Activated CD4-positive, alpha-beta T cell treated with anti-CD3 and anti-CD28 coated beads, Interleukin-2, Interleukin-6, amounts not matched to agents 100 ng/mL and 50 ng/mL, durations not matched to agents 16 hours and 8 hours (primary cell): ENCODE measurements at places on chromosomes 5 and 9.

DNA sequence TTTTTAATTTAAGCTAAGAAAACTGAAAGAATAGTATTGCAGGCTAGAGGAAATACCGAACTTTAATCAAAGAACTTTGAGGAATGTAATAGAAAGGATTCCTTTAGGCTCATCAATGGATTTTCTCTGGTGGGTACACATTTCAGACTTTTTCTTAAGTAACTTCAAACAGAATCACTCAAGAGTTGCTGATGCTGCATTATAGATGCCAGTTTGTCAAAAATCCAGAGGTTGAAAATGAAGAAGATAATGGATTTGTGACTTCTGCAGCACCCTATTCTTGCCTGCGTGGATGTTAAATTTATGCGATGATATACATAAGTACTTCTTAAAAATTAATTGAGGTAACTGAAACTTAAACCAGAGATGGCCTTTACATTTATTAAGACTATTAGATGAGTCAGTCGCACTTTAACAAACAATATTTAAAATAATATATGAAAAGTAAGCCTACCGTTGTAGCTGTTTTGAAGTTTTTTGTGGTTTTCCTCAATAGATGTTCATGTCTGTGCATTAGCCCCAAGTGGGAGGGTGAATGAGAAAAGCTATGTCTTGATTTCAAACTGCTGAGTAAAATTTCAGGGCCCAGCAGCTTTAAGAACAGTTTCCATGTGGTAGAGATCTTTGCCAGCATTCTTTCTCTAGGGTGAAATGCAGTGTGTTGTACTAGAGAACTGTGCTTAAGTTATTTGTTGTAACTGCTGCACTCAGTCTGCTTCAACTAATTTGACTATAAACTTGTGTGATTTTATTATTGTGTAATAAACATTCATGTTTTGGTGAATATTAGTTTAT, at the start of gene OGN:
Gene OGN (minus strand): TSS at position 537 of the 795 bp plus-strand sequence. CDS start 1,171 bp downstream, outside the sequence.
- no peak for DNase-seq

GRCh38 chr9:93588641-93589609, 12.5 kb downstream of the PHF2 start:
- DNase-seq = no peak

DNA sequence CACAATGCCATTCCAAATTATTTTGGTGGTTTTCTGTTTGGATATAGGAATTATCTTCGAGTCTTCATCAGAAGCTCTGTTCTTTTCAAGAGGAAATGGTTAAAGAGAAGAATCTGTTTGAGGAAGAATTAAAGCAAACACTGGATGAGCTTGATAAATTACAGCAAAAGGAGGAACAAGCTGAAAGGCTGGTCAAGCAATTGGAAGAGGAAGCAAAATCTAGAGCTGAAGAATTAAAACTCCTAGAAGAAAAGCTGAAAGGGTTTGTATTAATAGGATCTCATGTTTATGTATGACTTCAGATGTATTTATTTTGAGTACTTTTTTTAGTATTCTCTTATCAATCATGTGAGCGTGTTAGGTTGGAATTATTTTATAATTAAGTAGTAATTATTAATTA, 15.0 kb downstream of the HMMR start:
- DNase-seq = no peak

DNA sequence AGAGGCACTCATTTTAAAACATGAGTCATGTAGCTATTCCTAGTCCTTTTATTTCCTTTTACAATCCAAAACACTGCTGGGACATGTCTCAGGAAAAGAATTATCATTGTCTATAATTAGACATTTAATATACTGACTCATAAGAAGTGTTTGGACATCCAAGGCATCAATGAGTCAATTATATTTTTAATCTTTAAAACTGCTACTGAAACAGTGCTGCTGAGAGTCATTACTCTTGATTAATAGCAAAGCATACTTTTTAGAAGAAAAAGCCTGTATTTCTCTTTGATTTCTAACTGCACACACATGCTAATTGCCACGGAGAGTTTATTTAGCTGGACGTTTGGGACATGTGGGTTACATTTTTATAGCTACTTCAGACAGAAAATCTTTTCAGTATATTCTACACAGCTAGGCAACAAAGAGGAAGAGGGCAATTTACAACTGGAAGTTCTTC, 1249.0 kb upstream of the CDH18 start:
- no peak for DNase-seq

- DNase-seq = no peak
These were observed 30.3 kb upstream of the TEK start for GRCh38 chr9:27078685-27079084.

DNA sequence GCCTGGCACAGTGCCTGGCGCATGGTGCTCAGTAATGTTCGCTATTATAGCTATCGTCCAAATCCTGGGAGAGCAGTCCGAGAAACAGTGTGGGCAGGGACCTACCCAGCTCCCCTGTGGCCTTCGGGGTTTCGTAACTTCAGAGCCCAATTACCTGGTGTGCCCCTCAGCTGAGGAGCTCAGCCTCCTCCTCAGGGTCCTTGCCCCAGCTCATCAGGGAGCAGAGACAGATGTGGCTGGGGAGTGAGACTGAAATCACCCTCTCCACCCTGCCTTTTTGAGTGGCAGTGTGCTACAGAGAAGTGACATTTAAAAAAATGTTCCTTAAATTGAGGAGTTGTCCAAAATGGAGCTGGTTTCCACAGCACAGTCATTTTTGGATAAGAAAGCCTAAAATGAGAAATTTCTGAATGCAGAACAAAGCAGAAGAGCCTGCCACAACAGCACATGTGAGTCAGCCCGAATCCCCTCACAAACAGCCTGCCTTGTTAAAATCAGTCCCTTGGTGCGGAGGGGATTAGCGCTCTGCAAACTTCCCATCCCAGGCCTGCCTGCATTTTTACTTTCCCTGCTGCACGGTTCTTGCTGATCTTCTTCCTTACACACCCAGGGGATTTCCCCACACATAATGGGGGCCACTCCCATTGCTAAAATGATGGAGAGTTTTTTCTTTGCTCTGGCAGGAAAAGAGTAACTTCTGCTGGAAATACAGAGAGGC, 78.1 kb upstream of the PITX1 start:
- DNase-seq = no peak

DNA sequence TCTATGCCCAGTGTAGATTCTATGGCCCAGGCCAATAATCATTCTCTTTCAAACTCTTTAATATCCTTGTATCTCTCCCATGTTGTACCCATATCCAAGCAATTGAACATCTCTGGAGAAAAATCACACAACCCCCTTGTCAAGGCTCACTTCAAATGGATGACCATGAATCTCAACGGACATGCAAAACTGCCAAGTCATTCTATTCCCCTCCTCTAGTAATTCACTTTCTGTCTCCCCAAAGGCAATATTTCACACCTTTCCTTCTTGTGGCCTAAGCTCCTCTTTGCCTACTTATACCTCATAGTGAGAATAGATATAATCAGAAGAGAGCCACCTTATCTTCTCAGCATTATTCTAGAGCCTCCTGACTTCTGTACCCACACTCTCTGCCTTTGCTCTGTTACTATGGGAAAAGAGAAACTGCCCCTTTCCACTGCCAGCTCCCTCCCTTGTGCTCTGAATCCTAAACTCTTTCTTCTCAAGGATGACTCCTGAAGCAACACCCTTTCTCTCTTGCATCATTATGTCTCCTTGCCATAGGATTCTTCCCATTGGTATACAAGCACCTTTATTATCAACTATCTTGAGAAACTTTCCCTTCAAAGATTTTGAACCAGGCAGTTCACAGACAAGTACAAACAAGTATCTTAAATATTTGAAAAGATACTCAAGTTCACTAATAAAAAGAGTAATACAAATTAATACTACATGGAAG, 66.1 kb downstream of the RPS23 start:
- no peak for DNase-seq

DNA sequence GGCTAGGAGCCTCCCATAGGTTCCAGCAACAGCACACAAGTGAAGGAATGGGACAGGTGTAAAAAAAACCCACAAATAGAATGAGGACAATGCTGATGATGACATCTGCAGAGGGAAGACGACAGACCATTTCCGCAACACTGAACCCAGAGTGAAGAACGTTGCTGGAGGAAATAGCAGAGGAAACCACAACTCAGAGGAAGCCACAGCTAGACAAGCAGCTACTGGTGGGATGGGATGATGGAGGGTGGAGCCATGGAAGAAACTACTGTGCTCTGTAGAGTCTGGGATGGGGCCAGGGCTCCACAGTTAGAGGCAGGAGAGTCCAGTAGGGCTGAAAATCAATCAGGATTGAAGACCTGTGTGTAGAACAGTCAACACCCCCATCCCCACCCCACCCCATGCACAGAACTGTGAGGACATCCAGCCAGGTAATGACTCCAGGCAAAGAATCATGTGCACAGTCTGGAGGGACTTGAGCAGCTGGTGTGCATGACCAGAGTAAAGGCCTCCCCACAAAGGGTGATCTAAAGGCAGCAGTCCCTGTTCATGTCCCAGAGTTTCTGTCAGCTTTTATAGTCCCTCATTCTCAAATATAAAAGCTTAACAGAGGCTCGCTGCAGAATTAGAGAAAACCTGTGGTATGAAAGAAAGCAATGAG, 65.2 kb upstream of the SPIN1 start:
- peak; percentile 87 for DNase-seq

DNA sequence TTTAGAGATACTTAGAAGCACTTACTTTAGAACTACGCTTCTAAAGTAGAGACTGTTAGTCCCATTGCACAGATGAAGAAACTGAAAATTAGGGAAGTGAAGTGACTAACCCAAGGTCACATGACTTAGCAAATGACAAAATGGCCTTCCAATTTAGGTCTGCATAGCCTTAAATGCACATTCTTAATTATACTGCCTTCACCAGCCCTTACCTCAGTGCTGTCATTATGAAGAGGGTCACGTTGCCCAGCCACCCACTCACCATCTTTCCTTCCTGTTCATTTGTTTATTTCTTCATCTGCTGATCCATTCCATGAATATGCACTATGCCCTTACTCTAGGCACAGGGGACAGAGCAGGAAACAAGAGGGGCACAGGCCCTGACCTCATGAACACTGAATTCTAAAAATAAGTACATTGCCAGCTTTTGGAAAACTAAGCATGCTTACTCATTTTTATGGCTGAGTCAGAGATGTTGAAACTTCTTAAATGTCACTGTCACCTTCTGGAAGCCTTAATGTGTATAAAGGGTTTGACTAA, 8.6 kb downstream of the HAVCR2 start:
- peak; percentile 77 for DNase-seq

DNA sequence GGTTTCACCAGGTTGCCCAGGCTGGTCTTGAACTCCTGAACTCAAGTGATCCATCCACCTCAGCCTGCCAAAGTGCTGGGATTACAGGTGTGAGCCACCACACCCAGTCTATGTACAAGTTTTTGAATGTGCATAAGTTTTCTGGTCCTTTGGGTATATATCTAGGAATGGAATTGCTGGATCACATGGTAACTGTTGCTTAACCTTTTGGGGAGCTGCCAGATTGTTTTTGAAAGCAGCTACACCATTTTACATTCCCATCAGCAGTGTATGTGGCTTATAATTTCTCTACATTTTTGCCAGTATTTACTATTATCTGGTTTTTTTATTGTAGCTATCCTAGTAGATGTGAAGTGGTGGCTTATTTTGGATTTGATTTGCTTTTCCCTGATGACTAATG, 8.9 kb upstream of the LNPEP start:
- no peak for DNase-seq

DNA sequence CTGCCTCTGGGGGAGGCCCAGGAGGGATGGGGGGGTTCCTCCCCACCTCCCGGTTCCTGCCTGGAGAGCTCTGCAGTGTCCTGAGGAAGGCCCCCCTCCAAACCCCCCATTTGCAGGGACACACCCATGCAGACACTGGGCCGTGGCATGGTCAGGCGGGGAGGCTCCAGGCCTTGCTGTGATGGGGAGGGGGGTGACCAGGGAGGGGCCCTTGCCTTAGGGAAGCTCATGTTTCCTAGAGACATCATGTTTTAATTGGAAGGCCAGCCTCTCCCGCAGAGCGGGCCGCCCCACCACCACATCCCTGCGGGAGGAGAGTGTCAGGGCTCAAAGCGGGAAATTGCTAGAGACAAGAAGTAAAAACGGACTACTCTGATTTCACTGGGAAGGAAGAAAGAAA, 12.0 kb downstream of the PRRX2 start:
- no peak for DNase-seq

DNA sequence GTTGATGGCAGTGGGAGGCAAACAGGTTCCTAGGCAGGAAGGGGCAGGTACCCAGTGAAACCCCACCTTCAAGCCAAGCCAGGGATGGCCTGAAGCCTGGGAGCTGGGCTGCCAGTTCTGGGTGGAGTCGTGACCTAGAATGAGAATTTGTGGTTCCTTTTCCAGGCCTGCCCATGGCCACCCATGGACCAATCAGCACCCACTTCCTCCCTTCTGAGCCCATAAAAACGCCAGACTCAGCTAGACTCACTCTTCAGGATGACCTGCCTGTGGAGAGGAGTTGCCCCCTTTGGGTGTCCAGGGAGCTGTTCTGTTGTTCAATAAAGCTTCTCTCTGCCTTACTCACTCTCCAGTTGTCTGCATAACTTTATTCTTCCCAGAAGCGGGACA, 144.0 kb upstream of the MRPS30 start:
- DNase-seq = no peak
